ENCODE measurements at places on chromosomes 2 and 18. TPM values are rescaled to one million over a fixed set of nuclear protein-coding genes. Genes with fewer than 3 reads are reported as not detected.

The HS6ST1 gene
- 162 TPM for total RNA-seq

The GATA6 gene
- total RNA-seq: 134 TPM

The SALL3 gene
- total RNA-seq: not detected

GRCh38 chr2:17557596-17557995 lies 17.1 kb downstream of the VSNL1 start:
- no peak for DNase-seq

The PROM2 gene
- 0.72 TPM for total RNA-seq

The EGR4 gene
- total RNA-seq: not detected

- no peak for DNase-seq
Observed at GRCh38 chr2:138698428-138698827, 81.8 kb downstream of the NXPH2 start.

GRCh38 chr2:236366397-236366796 lies 102.2 kb upstream of the ASB18 start:
- DNase-seq: no peak

DNA sequence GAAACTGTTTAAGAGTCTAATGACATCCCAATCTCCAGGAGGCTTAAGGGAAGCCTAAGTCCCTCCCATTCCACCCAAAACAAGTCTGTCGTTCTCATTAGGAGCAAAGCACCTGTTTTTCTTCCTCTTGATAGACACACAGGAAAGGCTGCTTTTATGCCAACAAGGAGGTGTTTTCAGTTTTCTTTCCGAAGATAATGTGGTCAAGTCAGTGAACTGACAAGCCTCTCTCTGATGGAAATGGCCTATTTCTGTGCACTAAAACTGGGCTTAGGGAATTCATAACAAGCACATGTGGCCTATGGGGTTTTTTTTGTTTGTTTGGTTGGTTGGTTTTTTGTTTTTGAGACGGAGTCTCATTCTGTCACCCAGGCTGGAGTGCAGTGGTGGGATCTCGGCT lies 36.2 kb downstream of the FBLN7 start:
- DNase-seq: no peak

DNA sequence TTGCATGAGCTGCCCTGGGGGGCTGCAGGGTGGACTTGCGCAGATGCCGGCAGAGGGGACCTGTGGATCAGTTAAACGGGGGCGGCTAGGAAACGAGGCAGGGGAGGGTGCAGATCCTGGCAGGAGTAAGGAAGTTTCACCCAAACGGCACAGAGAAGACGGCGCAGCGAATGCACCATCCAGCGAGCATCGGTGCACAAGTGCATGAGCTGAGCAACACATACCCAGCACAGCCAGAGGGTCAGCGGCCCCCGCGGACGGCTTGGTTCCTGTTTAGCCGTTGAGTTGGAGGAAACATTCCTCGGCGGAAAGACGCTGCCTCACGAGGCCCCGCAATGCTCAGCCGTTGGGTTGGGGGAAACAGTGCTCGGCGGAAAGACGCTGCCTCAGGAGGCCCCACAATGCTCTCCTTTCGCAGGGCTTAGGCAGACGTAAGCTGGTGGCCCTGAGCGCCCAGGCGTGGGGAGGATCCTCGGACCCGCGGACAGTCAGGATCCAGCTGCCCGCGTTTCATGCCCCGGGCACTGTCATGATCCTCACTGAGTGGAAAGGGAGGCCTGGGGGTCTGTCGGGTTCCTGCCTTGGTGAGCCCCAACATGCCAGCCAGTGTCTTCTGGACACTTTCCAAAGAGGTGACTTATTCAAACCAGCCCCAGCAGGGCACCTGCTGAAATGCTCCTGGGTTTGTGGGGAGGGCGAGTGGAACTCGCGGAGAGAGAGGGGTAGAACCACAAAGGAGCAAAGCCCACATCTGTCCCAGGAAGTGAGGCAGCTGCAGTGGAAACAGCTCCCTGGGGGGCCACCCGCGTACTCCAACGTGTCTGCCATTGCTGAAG lies 86.3 kb downstream of the NDUFA10 start:
- DNase-seq: peak; percentile 7

- no peak for DNase-seq
Observed at GRCh38 chr2:174662459-174662858, 64.9 kb upstream of the WIPF1 start.

The NT5DC4 gene
- not detected for total RNA-seq

DNA sequence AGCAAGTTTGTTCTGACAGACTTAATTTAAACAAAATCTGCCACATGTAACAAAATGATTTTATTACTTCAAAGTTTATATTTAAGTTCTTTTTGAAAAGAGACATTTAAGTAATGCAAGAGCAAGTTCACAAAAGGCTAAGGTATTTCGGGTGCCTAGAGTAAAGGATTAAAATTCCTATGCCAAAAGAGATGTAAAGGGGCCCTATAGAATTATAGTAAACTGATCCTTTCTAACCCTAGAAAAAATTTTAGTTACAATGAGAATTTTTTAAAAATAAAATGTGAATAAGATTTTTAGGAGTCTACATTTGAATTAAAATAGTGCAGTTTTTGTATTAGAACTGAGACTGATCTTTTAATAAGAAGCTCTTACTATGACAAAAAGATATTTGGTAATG lies 147.1 kb downstream of the PLEKHA3 start:
- no peak for DNase-seq

DNA sequence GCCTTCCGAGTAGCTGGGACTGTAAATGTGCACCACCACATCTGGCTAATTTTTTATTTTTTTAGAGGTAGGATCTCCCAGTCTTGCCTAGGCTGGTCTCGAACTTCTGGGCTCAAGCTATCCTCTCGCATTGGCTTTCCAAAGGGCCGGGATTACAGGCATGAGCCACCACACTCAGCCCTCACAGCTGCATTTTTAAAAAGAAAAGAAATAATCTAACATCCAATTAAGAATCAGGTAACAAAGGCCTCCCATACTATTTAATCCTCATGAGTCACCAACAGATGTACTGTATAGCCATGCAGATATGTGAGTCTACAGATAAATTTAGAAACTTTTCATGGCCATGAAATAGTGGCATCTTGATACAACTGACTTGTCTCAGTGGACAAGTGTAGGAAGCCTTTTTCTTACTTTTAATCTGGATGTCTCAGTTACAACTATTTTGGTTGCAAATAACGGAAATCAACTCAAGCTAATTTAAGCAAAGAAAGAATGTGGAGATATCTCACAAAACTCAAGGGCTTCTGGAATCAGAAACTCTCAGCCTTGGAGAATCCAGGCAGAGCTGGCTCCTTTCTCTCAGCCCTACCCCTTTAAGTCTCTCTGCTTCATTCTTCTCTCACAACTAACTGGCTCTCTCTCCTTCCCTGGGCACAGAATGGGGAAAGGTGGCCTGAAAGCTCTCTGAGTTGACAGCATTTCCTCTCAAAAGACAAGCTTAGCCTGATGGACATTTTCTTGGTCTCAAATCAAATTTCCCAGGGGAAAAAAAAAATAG lies 12.8 kb upstream of the PPM1B start:
- DNase-seq: no peak

GRCh38 chr18:31116853-31117595 lies 14.8 kb upstream of the DSC2 start:
- DNase-seq: no peak

- DNase-seq: no peak
Observed at GRCh38 chr2:152005607-152006006, 93.2 kb downstream of the CACNB4 start.

- DNase-seq: no peak
Observed at GRCh38 chr18:58796220-58796619, 68.5 kb upstream of the ZNF532 start.

GRCh38 chr2:240823449-240824336 lies 3.7 kb upstream of the KIF1A start:
- no peak for DNase-seq

DNA sequence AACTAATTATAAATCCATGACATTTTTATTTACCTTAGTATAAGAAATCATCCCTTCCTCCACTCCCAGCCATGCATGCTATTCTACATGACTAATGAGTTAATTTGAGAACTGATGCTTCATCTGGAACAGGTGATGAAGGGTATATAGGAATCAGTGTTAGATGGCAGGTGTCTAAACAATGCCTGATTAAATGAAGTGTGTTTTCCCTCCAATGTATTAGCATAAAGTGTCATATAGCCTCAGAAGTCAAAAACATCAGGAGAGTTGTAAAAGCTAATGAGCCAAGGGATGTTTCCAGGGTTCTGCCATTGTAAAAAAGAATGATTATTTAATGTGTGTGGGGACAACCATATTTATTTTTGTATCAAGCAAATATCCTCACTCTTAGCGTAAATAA lies 913.8 kb downstream of the DCC start:
- DNase-seq: no peak

The ROCK1 gene
- 40.7 TPM for total RNA-seq

DNA sequence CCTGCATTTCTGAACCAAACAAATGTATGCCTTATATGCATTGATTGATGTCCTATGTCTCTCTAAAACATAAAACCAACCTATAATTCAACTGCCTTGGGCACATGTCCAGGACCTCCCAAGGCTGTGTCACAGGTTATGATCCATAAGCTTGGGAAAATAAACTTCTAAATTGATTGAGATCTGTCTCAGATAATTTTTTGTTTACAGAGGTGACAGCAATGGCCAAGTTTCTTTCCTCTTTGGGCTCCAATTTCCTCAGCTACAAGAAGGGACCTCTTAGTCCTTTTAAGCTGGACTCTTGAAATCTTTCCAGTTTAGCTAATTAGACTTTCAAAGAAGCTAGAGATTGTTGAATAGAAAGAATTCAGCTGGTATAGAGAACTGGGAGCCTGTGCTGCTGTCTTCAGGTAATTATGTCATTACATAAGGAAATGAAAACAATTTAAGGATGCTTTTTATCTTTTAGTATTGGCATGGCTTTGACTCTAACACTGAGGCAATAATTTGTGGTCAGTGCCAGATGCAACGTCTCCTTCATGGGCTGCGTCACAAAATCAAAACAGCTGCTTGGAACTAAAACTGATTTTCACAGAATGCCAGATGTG lies 412.1 kb upstream of the TRIB2 start:
- DNase-seq: no peak

DNA sequence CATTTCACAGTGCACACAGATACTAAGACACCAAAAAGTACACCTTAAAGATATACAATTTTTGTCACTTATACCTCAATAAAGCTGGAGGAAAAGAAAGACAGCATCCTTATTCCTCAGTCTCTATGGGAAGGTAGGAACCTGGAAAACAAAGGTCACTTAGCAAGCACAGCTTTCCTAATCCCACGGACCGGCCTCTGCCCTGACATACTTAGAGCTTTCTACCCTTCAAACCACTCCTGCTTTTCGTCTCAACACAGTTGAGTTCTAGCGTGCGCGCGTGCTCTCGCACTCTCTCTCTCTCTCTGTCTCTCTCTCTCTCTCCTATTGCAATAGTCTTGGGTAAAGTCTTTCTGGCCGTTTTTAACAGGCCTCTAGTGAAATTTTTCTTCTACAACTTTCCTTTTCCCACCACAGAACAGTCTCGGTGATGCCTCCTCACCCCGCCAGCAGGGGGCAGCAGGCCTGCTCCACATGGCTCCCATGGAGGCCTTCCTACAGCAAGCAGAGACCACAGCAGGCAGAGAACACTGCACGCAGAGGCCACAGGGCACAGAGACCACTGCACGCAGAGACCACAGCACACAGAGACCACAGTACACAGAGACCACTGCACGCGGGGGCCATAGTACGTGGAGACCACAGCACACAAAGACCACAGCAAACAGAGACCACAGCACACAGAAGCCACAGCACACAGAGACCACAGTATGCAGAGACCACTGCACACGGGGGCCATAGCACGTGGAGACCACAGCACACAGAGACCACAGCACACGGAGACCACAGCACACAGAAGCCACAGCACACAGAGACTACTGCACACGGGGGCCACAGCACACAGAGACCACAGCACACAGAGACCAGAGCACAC lies 106.9 kb downstream of the FBXO15 start:
- peak; percentile 37 for DNase-seq
